Adipose tissue (tissue), 3 donors: ENCODE measurements at places on chromosomes 12 and 14. TPM values are rescaled to one million over a fixed set of nuclear protein-coding genes. Genes with fewer than 3 reads are reported as not detected.

MANSC4 gene
- not detected for polyA plus RNA-seq

ACRBP gene
- 1.6 TPM for polyA plus RNA-seq

C3AR1 gene
- 14.5 TPM for polyA plus RNA-seq

ACOT4 gene
- polyA plus RNA-seq, result 6.1 TPM

LBHD2 gene
- polyA plus RNA-seq, result 1.2 TPM
